ENCODE measurements at places on chromosomes 6 and 20.

GRCh38 chr20:51420111-51420510, 122.4 kb downstream of the NFATC2 start:
- DNase-seq, result peak; percentile 18

- peak; percentile 95 for DNase-seq
Measured at GRCh38 chr20:45998337-45998736, 10.4 kb upstream of the MMP9 start.

- DNase-seq, result peak; percentile 8
Measured at GRCh38 chr20:43844778-43845614, 69.7 kb upstream of the TOX2 start.

DNA sequence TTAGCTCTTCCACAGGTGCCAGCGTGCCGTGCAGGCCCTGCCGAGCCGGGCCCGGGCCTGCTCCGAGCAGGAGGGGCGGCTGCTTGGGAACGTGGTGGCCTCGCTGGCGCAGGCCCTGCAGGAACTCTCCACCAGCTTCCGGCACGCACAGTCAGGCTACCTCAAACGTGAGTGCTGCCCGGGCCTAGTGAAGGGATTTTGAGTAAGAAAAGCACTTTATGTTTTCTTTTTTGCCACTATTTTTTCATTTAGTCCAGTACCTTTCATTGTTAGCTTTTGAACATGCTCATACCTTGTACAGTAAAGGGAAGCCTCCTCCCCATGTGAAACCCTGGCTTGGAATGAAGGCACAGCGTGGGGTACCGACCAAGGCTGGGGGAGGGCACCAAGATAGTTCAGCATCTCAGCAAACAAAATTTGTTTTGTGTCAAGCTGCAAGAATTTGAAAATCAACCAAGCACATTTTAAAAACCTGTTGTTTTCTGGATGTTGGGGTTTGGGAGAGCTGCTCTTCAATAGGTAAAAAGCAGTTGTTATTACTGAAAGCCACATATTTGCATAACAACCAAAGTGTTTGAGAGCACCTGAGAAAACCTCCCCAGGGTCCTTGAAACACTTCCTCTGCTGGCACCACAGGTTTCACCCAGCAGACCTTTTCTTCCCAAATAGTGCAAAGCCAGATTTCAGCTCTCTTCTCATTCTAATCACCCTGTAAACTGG, 18.4 kb downstream of the STX16 start:
- DNase-seq, result no peak

DNA sequence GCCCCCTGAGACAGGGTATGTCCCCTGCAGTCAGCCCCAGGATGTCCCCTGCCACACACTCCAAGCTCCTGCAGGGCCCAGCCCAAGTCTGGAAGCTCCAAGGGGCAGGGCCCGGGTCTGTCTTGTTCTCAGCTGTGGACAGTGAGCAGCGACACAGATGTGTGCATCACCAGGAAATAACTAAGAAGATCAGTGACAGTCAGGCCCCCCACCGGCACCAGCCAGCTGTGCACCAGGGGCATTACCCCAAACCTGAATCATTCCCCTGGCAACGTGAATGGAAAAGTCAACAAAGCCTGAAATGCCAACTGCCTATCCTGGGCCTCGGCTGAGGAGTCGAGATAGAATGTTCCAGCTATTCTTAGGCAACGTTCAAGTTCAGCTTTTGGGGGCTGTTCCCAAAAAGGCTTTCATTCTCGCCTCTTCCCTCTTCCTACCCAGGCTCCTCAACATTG, 105.0 kb downstream of the PREX1 start:
- peak; percentile 56 for DNase-seq

DNA sequence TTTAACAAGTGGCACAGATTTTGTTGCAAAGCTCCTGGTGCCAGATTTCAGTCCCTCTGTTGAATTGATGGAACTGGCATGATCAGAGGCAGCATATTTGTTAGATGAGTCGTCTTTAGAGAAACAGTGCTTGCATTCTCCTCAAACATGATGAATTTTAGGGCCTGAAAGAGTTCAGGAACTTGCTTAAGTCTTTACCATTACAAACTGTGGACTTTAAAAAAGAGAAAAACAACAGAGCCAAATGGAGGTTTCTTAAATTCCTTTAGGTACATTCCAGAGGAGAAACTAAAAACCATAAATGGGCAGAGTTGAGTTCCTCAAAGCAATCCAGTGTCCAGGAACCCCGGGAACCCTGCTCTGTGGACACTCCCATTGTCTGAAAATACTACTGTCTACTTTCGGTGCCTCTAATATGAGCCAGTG, 2.5 kb downstream of the GTF2H5 start:
- DNase-seq, result no peak

DNA sequence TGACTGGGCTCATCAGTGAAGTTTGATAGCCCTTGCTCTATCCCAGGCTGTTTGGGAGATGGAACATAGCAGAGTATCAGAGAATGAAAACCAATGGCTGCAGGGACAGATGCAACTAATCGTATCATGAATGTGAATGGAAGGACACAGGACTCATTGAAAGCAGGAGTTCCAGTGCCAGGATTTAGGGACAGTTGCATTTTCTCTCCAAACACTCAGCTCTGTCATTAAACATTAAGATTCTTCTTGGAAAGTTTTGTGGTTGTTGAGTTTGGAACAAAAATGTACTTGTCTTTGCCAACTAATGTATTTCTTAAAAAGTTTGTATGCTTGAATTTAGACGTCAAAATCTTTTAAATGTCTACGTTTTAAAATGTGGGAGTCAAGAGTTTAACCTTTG, 31.0 kb upstream of the GSTA5 start:
- no peak for DNase-seq

DNA sequence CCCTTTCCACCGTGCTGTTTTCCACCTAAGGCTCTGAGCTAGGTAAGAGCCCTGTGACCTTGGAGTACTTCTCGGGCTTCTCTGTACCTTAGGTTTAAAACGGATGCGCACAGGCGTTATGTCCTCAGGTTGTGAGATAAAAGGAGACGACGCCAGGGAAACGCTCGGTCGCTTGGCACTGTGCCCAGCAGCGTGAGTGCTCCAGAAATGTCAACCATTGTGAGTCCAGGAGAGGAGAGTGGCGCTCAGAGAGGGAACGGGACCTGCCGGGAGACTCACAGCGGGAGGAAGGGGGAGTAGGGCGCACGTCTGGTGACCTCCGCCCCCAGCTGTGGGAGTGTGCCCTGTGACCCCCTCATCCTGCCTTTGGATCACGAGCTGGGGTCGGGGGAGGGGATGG, 33.8 kb upstream of the SCRT2 start:
- DNase-seq, result no peak

- DNase-seq, result peak; percentile 98
Measured at GRCh38 chr6:14921170-14921569, 324.7 kb upstream of the JARID2 start.

GRCh38 chr20:61497029-61497627, 245.1 kb downstream of the CDH4 start:
- DNase-seq, result no peak

DNA sequence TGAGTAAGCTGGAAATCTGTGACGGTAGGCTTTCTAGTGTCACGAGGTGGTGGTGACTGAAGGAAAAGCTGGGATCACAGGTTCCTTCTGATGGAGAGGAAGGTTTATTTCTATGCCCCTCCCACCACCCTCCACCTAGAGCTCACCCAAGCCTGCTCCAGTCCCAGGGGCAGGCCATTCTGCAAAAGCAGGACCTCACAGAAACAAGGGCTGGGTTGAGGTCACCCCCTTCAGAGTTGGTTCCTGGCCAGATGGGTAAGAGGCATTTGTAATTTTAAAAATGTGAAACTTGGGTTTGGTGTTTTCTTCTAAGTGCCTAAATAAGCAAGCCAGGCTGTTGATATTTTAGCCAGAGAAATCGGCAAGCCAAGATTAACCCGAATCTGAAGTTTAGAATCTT, 46.6 kb downstream of the KCTD20 start:
- DNase-seq, result no peak

- DNase-seq, result peak; percentile 76
Measured at GRCh38 chr6:7468382-7469081, 72.9 kb upstream of the DSP start.

DNA sequence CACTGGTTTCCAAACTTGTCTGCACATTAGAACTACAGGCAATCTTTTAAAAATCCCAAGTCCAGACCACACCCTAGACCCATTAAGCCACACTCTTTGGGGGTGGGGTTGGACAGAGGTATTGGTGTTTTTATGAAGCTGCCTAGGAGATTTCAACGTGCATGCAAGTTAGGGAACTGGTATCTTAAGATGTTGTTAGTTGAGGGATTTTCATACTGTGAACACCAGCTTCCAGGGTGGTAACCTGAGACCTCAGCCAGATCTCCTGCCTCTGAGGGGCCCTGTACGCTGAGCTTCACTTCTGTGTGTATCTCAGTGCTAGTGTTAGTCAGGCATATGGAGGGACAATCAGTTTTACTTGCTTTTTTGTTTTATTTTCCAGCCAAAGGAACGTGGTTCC, 138.0 kb downstream of the UTRN start:
- no peak for DNase-seq

- no peak for DNase-seq
Measured at GRCh38 chr20:8678098-8678776, 390.6 kb upstream of the PLCB4 start.

DNA sequence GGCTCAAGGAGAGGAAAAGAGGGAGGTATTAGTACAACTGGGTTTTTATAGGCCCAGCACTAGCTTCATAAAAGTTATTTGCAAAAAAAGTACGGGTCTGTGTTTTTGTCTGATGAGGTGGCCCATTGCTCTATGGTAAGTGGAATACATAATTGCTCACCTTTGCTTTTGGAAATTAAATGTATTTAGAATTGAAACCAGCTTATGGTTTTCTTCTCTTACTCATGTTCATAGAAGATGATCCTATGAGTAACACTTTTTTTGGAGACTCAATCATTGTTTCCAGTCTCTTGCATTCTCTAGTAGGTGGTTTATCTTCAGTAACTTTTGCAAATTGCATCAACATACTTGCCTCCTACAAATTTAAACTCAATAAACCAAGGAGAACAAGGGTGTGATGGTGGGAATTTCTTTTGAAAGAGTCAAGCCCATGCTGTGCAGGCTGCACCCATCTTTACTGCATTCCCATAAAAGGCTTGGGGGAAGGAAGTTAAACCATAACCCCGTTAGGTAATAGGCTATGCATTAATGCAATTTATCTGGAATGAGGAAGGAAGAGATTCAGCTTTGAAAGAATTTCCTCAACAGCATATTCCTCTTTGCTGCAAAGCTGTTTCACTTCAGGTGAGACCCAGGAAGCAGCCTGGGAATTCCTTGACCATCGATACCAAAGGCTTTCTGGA, 48.5 kb upstream of the EDN1 start:
- peak; percentile 77 for DNase-seq

DNA sequence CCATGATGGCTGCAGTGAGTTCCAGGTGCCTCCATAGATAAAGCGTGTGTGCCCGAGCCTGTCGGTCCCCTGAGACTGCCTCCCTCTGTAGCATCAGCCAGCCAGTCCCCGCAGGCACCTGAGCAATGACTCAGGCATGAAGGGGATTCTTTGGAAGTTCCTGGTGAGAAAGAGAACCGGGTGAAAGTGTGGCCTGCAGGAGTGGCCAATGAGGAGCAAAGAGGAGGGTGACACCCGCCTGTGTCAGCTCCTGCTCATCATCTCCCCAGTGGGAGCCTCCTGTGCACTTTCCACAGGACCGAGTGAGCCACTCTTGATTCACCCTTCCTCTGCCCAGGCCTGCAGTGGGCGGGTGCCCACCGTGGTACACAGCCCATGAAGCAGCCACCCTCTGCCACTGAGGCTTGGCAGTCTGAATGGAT, 71.2 kb upstream of the PTPN1 start:
- DNase-seq, result peak; percentile 88

- no peak for DNase-seq
Measured at GRCh38 chr6:149480502-149481280, 4.1 kb downstream of the ZC3H12D start.

DNA sequence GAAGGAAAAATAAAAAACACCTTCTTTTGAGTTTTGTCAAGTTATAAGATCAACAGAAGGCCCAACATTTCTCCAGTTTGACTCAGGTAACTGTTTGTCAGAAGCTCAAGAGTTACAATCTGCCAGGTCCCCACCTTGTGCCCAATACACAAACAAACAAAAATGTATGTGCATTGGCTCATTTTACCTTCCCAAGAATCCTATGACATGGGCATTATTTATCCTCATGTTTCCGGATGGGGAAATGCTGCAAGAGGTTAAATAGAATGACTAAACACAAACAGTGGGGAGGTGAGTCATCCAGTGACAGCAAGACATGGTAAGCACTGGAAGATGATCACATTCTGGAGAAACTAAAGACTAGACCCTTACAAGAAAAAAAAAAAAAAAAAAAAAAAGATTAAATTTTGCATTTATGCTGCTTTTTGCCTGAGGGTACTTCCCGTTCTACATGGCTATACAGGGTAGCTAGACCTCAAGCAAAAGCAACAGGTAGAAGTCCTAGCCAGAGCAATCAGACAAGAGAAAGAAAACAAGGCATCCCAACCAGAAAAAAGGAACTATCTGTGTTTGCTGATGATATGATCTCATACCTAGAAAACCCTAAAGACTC, 23.6 kb upstream of the ANKRD60 start:
- DNase-seq, result peak; percentile 84

GRCh38 chr6:8170754-8171153, 68.4 kb upstream of the EEF1E1 start:
- DNase-seq, result no peak

- DNase-seq, result no peak
Measured at GRCh38 chr6:129663531-129663930, 46.4 kb downstream of the ARHGAP18 start.

- no peak for DNase-seq
Measured at GRCh38 chr6:74993136-74993535, 212.7 kb downstream of the COL12A1 start.

DNA sequence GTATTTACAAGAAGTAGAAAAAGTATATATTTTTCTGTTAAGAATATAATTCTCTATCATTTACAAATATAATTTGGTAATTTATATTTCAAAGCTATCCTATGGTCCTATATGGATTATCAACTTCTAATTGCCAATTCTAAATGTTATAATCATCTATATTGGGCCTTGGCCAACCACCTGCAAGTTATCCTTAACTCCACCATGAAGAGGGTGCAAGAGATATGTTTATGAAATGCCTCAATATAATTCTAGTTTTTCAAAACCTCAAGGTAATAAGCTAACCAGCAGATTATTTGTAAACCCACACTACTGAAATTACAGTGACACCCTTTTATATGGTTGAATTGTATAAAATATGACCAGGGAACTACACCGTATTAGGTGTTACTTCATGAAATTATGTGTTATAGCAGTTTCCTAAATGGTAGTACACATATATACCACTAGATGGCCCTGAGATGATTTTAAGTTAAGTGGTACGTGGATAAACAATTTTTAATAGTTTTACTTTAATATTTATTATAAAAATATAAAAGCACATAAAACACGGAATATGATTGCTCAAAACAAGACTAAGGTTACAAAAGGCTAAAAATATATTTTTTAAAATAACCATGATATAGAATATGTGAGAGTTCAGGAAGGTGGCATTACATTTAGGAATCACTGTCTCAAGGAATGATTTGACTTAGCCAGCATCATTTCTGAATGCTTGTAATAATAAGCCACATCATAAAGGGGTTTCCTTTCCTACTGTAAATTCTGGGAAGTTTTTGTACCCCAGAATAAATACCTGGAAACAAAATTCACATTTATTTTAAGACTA, 9.8 kb upstream of the PNISR start:
- DNase-seq, result peak; percentile 64

GRCh38 chr20:36644032-36644705, 1.8 kb downstream of the SLA2 start:
- DNase-seq, result no peak
